ENCODE measurements at places on chromosomes 3 and 15.

GRCh38 chr3:133246773-133247172 lies 153.1 kb upstream of the BFSP2 start:
- DNase-seq = no peak

DNA sequence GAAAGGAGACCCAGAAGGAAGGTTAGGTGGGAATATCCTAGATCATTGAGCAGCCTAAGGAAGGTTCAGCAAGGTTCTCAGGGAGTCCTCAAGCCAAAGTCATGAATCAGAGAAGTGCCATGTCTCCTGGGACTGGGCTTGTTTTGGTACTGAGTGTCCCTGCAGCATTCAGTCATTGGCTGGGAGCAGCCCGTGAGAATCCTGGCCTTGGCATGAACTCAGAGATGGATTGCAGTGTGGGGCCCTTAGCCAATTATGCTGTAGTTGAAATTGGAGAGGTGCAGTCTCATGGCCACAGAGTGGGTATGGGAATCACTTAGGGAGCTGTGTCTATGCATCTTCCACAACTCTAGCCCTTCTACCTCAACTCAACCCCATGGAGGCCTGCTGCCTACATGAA lies 17.0 kb upstream of the PPM1L start:
- no peak for DNase-seq

GRCh38 chr3:165797551-165797950 lies 39.7 kb downstream of the BCHE start:
- no peak for DNase-seq

GRCh38 chr15:43067717-43068461 lies 37.9 kb downstream of the UBR1 start:
- no peak for DNase-seq

All from esophagus muscularis mucosa (tissue), 4 donors.